ENCODE measurements at places on chromosomes 2 and 18.

DNA sequence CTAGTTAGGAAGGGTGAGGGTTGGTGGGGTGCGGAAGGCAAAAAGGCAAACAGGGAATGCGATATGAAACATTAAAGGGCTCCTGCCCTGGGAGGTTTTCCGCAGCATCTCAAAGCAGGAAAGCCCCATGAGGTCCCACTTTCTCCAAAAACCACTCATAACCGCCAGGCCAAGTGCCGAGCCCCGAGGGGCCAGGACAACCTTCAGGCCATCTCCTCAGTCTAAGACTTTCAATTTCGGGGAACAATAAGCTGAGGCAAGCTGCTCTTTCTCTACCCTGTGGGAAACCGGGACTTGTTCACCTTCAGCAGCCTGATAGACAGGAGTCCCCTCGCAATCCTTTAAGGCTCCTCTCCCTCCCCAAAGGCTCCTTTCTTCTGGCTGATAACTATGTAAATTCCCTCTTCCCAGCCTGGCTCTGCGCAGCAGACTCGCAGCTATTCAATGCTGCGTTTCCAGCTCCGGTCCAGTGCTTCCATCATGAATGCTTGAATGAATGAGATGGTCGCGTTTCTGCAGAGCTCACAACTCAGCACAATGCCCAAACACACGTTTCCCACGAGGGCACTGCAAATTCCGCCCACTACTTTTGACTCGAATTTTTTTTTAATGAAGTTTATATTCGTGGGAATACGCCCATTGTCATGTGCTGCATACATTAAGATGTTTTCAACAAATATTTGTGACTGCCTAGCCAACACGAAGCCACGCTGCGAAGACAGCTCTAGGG lies 1.4 kb downstream of the LAMA1 start:
- DNase-seq, result no peak

DNA sequence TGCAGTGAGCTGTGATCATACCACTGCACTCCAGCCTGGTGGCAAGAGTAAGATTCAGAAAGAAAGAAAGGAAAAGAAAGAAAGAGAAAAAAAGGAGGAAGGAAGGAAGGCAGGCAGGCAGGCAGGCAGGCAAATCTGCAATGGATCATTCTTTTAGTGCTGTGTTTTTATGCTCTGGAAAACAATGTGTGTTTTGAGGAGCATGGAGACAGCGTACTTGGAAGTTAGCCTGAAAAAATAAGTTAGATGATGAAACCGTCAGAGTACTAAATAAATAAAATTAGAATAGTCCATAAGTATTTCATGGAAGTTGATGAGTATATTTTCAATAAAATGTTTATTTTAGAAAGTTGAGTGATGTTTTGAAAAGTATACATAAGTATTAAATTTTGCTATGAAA lies 366.4 kb upstream of the CDH20 start:
- no peak for DNase-seq

DNA sequence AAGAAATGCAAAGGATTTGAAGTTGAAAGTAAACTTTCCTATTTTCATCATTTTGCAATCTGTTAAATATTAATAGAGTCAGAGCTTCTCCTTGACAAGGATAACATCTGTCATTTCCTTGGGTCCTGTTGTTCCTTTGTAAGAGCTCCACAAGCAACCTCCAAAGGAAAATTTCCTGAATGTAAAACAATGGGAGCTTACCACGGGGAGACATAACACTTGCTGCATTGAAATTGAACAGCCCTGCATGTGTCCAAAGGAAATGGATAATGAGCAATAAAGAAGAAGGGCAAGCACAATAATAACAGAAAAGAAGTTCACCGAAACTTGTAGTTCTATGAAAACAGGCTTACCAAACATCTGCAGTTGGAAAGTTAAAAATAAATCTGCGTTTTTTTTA lies 42.0 kb upstream of the SCG2 start:
- no peak for DNase-seq

GRCh38 chr2:22055784-22056620 lies 932.2 kb downstream of the TDRD15 start:
- no peak for DNase-seq

GRCh38 chr2:12044857-12045256 lies 298.4 kb downstream of the LPIN1 start:
- no peak for DNase-seq
